ENCODE measurements at places on chromosomes 5 and 9. TPM values are rescaled to one million over a fixed set of nuclear protein-coding genes. Genes with fewer than 3 reads are reported as not detected.

GRCh38 chr5:14016549-14016948 is 72.1 kb upstream of the DNAH5 start:
- DNase-seq, result no peak

The IFNA21 gene
- not detected for total RNA-seq

GRCh38 chr5:140007311-140007710 is 35.8 kb downstream of the NRG2 start:
- no peak for DNase-seq

The MAMDC2 gene
- total RNA-seq, result 1.2 TPM

The PALM2AKAP2 gene
- total RNA-seq, result 0.34 TPM

GRCh38 chr5:83817591-83817990 is 96.9 kb upstream of the HAPLN1 start:
- DNase-seq, result no peak

The IFNB1 gene
- not detected for total RNA-seq

The NUDCD2 gene
- 56.8 TPM for total RNA-seq

The DCP2 gene
- total RNA-seq, result 57.1 TPM

DNA sequence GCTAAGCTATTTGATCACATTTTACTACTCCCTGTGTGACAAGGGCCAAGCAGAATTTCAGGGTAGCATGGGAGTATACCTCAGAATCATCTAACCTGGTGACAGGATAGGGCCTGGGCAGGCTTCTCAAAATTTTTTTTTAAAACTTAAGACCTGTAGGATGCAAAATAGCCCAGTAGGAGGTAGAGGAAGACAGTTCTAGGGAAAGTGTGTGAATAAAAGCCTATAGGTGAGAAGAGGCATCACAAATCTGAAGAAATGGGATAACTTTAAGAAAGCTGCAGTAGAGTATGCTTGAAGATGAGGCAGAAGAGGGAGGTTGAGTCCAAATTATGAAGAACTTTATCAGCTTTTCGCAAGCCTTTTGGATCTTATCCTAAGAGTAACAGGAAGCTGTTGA is 32.3 kb downstream of the CNTRL start:
- DNase-seq, result peak; percentile 34

GRCh38 chr5:177601126-177601525 is 1.2 kb downstream of the B4GALT7 start:
- no peak for DNase-seq

The C5orf63 gene
- 4.4 TPM for total RNA-seq

GRCh38 chr9:33459115-33459514 is 11.7 kb upstream of the AQP3 start:
- no peak for DNase-seq

DNA sequence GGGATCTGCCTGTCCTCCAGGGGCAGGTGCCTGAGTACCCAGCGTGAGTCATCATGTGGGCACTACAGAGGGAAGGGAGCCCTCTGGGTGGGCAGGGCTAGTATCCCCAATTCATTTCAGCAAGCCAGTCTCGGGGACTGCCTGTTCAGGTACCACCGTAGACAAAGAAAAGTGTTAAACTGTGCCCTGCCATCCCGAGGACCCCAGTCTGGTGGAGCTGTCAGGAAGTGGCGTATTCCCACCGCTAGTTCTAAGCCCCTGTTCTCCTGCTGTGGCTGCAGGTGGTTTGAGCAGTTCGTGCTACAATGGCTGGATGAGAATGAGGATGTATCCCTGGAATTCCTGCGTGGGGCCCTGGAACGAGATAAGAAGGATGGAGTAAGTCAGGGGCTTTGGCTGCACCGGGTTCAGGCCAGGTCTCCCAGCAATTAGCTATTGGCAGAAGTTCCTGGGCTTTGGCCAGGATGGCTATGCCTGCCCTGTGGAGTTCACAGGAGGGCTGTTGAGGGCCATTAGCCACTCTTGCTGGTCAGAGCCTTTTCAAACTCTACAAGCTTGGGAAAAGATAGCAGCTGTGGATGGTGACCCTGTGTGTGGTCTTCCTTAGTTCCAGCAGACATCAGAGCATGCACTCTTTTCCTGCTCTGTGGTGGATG is 93.2 kb upstream of the RUSC2 start:
- no peak for DNase-seq

DNA sequence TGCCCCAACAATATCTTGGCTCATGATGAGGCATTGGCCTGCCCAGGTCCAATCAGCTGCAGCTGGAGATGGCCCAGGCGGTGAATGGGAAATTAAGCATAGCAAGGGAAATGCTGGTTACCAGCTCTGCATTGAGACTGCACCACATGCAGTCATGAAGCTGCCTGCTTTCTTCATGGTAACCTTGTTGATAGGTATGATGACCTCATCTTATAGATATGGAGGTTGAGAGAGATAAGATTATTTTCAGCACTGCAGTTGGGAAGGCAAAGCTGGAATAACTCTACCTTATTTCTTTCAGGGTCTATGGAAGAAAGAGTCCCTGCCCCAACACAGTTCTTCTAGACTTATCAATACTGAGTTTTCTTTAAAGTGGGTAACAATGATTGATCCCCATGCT is 180.1 kb downstream of the ICE1 start:
- no peak for DNase-seq

- no peak for DNase-seq
Measured at GRCh38 chr5:1027631-1028441, 19.2 kb downstream of the NKD2 start.

- DNase-seq, result no peak
Measured at GRCh38 chr9:117169089-117169621, 245.7 kb downstream of the ASTN2 start.

- DNase-seq, result no peak
Measured at GRCh38 chr9:5502553-5502952, 7.8 kb upstream of the PDCD1LG2 start.

- DNase-seq, result no peak
Measured at GRCh38 chr5:72812488-72812887, 4.0 kb upstream of the TNPO1 start.

DNA sequence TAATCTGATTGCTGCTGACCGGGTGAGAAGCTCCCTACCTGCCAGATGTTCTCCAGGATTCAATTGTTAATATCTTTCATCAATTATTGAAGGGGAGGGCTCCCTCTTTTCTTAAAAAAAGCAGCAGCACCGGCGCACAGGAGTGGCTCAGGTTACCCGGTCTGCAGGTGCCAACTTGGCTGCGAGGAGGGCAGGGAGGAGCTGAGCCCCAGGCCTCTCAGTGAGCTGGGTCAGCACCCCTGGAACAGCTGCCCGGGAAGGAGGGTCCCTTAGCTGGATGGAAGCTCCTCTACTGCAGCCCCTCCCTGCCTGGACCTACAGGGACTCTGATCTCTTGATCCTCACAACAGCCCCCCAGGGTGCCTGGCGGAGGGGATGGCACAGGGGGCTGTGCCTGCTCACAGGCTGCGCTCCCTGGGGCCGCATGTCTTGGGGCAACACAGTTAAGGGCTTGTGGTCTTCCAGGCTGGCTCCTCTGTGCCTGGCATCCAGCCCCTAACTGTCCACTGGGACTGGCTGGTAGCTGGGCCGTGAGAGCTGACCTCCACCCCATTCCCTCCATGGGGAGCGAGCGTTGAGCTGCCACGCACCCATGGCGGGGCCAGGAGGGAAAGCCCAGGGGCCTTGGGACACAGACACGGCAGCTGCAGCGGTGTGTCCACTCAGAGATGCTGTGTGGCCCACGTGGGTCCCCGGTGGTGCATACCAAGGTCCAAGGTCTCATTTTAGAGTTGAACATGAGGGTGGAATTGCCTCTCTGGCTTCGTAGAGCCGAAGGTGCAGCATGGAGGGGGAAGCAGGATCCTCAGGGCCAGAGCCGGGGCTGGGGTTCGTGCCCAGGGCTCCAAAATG is 28.6 kb upstream of the TMEM250 start:
- DNase-seq, result no peak

GRCh38 chr9:103700195-103700962 is 393.7 kb upstream of the SMC2 start:
- DNase-seq, result no peak

- DNase-seq, result no peak
Measured at GRCh38 chr5:50967563-50968355, 301.3 kb downstream of the PARP8 start.

The CKMT2 gene
- not detected for total RNA-seq

The RAD23B gene
- total RNA-seq, result 251 TPM

- no peak for DNase-seq
Measured at GRCh38 chr9:68996462-68996861, 17.5 kb downstream of the PRKACG start.

- DNase-seq, result no peak
Measured at GRCh38 chr9:23587433-23587832, 238.6 kb downstream of the ELAVL2 start.

- no peak for DNase-seq
Measured at GRCh38 chr9:77016121-77016525, 3.3 kb upstream of the FOXB2 start.

DNA sequence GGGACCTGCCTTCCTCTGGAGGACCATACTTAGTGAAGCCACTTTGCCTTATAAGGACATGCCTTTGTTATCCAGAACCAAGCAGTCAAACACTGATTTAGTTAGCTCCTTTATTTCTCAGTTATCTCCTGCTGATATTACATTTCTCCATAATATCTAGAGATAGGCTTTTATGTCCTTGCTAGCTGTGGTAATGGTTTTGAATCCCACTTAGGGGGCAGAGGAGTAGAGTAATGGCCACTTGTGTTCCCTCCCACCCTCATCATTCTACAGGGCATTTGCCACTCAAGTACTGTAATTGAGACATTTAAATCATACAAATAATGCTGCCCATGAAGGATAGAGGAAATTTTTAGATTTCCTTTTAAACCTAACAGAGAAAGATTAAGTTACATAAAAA is 80.9 kb downstream of the DOCK8 start:
- no peak for DNase-seq

The HMCN2 gene
- 0.22 TPM for total RNA-seq

GRCh38 chr9:98786750-98787510 is 9.4 kb downstream of the ANKS6 start:
- no peak for DNase-seq

GRCh38 chr5:38497946-38498345 is 58.5 kb downstream of the LIFR start:
- DNase-seq, result peak; percentile 12

DNA sequence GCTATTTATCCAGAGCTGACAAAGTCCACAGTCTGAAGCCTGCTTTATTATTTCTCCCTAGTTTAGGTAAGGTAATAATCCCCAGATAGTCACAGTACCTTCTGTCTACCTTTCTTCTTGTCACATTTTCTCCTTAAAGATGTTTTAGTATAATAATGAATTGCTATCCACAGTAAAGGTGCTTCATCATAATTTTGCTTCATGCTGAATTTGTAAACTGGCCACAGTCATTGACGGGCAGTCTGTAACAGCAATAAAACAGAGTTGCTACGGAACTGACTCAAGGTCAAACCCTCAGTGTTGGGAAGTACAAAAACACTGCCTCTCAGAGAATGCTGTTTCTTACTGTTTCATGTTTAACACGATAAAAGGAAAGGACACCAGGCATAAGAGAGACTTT is 195.7 kb downstream of the ZNF608 start:
- DNase-seq, result no peak

- DNase-seq, result no peak
Measured at GRCh38 chr9:89440548-89440947, 57.4 kb downstream of the SEMA4D start.

The TRPM6 gene
- total RNA-seq, result 0.44 TPM

DNA sequence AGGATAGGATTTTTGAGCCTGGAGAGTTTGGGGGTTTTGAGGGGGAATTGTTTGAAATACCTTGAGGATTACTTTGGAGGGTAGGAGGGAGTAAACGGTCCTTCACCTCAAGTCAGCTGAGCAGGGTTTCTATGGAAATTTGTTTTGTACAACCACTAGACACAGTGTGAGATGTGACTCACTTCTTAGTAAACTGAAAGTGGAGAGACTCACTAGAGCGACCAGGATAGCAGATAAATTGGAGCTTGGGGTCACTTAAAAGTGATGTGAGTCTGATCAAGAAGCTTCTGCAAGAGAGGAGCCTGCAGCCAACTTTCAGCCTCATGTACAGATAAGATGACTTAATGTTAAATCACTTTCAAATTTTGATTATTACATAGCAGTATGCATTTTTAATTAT is 1945.9 kb upstream of the NUDT12 start:
- no peak for DNase-seq
